Brain microvascular endothelial cell (primary cell): ENCODE measurements at places on chromosomes 1 and 21.

GRCh38 chr1:100894603-100895539, at the start of gene EXTL2:
Gene EXTL2 (minus strand): TSS chr1:100894842. CDS start chr1:100888757, 6,085 bp downstream.
- DNase-seq: peak; percentile 70

- peak; percentile 86 for DNase-seq
These were observed 43.4 kb upstream of the MRPS6 start for GRCh38 chr21:34029743-34030528.

DNA sequence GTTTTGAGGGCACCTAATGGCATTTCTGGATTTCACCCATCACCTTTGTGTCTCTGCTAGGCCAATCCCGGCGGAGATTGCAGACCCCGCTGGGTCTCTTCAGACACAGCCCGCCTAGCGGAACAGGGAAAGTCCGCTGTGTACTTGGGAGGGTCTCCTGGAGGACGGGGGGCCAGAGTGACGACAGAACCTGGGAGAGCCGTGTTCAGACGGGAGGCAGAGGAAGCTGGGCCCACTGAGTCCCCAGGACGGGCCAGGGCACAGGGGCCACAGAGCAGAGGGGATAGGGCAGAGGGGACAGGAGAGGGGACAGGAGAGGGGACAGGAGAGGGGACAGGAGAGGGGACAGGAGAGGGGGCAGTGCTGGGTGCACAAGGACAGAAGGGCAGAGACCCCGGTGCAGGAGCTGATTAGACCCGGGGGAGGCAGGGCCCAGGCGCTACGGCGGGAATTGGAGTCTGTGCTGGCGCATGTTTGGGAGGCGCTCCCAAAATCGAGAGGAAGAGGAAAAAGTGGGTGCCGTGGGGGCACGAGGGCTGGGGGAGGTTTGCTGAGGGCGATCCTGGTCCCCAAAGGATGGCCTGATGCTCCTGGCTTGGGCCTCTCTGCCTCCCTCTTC, 12.7 kb downstream of the TRPM2 start:
- DNase-seq: no peak

DNA sequence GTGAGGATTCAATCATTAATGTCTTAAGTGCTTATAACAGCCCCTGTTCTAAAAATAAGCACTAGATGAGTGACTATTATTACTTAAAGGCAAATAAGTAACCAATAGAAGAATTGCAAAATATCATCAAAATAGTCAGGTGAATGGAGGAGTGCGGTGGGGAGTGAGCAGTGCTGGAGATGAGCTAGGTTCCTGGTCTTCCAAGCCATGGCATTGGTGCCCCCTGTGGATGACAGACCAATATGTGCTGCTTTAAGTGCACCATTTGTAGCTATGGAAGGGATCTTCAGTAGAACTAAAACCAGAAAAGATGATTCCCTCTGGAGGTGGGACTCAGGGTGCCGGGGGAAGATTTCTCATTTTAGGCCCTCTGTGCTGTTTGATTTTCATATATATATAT, 46.1 kb upstream of the SLC30A1 start:
- no peak for DNase-seq

DNA sequence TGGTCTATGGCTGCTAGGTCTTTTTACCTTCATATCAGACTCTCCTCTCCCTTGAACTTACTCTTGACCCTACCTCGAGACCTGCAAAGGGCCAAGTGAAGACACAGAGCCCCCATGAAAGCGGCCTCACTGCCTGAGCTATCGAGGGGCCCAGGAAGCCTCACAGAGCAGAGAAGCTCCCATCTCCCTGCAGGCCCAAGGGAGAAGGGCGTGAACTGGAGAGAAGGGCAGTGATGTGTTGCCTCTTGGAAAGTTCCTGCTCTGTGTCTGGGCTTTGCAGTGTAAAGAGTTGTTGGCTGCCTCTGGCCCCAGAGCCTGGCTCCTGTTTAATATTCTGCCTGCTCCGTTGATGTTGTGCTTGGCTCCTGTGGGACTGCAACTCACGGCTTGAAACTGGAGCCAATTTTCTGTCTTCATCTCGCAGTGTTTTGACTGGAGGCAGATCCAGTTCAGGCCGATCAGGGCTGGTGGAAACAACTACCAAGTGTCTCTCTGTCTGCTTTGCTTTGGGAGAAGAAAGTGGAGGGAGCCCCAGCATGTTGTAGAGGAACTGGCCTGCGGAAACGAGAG, 4.3 kb downstream of the SERTAD4 start:
- peak; percentile 72 for DNase-seq
